NCI-H2227 treated with DMSO at 0.1 percent for 48 hours (cell line): ENCODE measurements at places on chromosomes 6 and 20.

GRCh38 chr6:42105156-42105648 lies 37.2 kb downstream of the C6orf132 start:
- no peak for DNase-seq

DNA sequence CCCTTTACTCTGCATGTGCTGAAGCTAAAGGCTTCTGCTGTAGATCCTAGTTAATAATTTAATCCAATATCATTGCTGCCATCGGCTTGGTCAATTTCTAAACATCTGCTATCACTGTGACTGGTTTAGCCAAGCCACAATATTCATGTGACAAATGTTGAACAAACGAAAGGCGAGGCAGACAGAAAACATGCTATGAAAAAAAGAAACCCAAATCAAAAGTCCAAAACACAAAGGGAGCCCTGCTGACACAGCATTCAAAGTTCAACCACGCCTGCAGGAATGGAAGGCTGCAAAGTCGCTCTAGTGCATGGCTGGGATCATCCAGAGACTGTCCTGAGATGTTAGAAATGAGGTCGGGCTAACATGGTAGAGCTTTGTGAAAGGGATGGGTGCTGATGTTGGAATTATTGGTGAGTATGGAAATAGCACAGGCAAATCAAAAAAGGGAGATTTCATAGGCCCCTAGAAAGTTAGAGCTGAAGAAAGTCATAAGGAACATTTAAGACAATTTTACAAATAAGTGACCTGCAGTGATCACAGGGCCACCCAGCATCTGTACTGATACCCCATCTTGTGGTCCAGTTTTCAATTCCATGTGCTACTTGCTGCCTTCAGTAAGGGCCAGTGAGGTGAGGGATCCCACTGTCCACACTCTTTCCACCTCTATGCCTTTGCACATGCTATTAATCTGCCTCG lies 8.8 kb upstream of the NHSL1 start:
- no peak for DNase-seq

GRCh38 chr20:50980071-50980681 lies 21.6 kb downstream of the MOCS3 start:
- DNase-seq: no peak

- no peak for DNase-seq
These were observed 17.5 kb downstream of the TMEM244 start for GRCh38 chr6:129843573-129843972.

- no peak for DNase-seq
These were observed 325.6 kb upstream of the SLC35B3 start for GRCh38 chr6:8760951-8761350.

DNA sequence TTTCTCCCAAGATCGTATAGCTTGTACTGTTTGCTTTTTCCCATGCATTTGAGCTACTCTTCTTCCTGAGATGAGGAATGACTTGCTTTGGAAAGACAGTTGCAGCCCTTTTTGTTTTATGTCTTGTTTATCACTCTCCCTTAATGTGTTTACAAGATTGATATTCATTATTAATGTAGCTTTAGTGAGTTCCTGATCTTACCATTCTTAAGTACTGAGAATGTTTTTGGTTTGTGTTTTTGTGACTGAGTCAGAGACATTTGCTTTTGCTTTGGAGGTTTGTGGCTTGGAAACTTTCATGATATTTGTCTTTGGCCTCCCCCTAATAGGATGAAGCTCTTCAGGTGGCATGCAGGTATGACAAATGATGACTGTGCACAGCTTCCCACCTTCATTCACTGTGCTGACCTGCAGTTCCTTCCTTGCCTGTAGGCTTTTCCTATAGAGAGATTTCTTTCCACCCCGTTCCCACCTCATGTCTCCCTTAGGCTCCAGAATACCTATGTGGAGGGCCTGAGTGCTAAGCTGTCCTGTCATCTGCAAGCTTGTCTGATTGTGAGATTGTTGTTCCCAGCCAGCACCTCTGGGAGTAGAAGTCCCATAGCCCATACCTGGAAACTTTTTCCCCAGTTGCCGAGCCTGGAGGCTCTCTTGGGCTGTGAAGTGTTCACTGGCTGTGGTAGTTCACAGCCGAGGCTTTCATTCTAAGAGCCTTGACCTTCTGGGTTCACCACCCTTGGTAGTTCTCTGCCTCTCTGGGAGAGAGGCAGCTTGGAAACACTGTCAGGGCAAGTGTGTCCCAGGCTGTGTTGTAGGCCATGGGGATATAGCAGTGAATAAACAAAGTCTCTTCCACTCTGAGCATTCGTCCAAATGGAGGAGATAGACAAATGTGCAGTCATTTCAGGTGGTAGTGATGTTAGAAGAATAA lies 27.1 kb downstream of the CDS2 start:
- DNase-seq: no peak

GRCh38 chr6:151005164-151005563 lies 139.7 kb downstream of the MTHFD1L start:
- no peak for DNase-seq

DNA sequence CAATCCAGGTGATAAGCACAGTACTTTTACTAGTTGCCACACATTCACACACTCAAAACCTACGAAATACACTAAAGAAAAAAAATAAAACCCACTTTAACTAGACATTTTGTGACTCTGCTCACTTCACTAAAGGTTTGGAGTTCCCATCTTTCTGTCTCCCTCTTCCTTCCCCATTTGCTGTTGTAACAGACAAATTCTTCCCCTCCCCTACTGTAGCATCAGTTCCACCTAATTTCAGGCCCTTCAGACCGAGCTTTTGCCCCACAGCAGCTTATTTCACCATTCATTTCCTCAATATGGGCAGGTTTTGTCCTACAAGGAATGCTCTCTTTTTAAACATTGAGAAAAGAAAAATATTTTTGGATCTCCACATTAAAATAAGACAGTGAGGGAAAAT lies 31.3 kb upstream of the MRAP2 start:
- no peak for DNase-seq

GRCh38 chr20:16672299-16672698 lies 57.5 kb upstream of the SNRPB2 start:
- no peak for DNase-seq

DNA sequence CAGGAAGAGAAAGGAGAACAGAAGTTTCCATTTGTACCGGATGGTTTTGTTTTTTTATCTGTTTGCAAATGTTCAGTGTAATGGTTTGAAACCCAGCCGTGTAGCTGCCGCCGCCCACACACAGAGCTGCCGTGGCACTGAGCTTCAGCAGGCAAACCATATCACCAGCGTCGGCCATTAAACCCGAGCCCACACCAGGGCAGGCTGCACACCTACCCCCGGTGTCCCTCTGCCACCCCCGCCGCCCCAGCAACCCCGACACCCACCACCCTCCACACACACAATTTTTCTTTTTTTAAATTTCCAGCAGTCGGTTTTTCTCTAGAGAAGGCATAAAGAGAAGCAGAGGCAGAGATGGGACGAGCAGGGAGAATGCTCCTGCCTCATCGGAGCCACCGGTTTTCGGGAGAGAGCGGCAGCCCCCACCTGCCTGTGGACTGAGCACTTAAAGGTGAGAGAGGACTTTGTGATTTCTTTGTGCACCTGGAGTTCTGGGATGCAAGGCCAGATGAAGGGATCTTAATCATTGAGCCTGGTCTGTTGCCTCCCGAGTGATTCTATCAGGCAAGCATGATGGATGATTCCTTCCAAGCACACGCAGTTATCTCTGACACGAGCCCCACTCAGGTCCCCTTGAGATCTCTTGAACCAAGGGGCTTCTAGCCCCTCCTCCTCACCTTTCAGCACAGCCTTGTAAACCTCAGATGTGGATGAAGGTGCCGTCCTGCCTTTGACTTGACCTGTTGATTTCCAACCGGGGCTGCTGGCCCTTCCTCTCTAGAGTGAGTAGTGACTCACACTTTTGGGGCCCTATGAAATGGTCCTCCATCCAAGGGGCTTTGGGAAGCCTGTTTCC lies 17.5 kb upstream of the ZNF831 start:
- no peak for DNase-seq

- DNase-seq: no peak
These were observed 38.2 kb downstream of the MICA start for GRCh38 chr6:31441365-31442267.

- DNase-seq: no peak
These were observed 224.8 kb upstream of the JAG1 start for GRCh38 chr20:10898552-10898951.

DNA sequence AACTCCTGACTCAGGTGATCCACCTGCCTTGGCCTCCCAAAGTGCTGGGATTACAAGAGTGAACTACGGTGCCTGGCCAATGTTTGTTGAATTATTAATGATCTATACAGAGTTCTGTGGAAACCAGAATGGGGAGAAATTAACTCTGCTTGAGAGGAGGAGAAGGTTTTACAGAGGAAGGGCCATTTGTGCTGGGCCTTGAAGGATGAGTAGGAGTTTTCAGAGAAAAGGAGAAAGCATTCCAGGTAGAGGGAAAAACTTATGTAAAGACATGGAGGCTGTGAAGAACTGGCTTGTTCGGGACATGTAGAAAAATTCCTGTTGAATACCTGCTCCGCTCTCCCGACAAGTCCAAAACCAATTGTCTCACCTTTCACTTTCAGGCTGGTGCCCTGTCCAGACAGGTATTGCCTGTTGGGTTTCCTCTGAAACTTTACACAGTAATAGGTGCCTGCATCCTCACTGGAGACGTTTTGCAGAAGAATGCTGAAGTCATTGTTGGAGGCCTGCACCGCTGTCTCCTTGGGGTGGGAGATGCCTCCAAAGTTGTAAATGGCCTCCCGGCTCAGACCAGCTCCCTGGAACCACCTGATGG lies 11.3 kb upstream of the NSFL1C start:
- no peak for DNase-seq
